NCI-H460 (cell line): ENCODE measurements at places on chromosomes 6 and 20.

DNA sequence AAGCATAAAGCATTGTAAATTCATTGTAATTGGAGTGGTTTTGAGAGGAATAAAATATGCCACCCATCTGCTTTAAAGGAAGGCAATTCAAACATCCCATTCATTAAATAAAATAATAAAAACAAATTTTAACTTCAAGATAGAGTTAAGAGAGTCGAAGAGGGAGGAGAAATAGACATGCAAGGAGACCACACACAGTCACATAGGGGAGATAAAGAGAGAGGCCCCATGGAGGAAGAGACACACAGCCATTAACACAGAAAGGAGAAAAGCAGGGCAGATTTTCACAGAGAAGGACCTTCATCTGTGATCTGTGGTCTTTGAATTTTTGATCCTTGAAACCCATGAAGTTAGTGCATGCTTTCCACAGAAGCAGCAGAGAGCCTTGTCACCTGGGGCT, 214.3 kb upstream of the TCF21 start:
- no peak for DNase-seq

DNA sequence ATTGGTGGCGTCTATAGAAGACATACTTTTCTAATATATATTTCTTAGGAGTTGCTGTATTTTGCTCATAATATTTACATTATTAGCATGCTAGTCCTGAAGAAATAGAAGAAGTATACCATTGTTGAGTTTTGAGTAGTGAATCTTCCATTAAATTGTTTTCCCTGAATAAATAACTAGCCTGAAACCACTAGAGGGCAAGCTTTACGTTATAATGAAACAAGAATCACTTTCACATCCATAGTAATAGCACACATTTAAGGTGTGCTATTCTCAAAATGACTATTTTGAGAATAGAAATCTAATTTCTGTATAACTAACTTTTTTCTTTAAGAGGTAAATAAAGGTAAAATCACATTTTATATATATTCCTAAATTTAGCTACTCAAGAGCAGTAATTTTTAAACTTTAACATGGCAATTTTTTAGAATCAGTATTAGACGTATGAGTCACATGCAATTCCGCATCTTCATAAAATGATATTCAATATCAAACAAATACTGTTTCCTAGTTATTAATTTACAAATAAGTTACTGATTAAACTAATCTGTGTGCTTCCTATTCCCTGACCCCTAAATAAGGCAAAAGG, 213.2 kb upstream of the MANEA start:
- peak; percentile 15 for DNase-seq

GRCh38 chr6:54085047-54085446, 26.2 kb upstream of the MLIP start:
- no peak for DNase-seq

DNA sequence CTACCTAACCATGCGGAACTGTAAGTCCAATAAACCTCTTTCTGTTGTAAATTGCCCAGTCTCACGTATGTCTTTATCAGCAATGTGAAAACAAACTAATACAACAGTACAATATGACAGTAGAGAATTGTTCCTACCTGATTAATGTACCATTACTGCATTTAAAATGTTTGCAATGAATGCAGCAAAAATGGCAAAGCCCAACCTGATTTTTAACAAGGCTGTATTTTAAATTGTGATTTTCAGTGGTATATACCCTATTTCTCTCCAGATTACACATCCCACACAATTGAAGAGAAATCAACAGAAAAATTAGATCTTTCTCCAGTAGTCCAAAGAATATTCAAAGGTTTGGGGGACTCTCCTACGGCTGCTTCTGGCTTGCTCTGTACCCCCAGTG, 3.3 kb upstream of the PCSK2 start:
- no peak for DNase-seq

- DNase-seq: no peak
These were observed 111.0 kb downstream of the MRPL14 start for GRCh38 chr6:44016131-44016870.

DNA sequence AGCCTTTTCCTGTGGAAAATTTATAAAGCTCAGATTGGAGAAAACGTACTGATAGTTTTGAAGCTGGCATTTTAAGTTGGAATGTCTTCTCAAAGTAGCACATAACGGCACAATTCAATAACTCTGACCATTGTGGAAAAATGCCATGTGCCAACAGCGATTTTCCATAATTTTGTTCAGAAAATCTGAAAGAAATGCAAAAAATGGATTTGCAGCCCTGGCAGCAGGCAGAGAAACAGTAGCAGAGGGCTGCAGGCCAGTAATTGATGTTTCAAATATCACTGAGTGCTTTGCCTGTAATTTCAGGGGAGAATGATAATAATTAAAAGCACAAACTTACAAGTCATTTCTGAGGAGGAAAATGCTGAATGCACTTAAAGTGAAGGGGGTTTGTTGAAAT, 507.4 kb downstream of the MAFB start:
- DNase-seq: no peak

DNA sequence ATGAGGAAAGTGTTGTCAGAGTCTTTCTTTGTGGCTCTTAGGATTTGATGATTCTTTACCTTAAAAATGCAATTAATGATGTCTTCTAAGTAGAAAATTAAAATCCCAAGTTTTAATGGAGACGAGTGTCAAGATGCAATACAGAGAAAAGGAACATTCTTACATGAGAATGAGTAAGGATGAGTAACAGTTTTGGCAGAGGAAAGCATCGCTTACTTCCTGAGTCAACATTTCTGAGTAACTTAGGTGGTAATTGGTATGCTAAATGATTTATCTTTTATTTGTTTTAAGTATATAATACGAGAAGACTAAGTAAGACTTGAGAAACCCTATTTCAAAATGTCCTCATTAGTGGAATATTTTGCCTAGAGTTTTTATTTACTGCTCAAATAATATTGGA, 101.3 kb downstream of the RTN4IP1 start:
- peak; percentile 74 for DNase-seq

DNA sequence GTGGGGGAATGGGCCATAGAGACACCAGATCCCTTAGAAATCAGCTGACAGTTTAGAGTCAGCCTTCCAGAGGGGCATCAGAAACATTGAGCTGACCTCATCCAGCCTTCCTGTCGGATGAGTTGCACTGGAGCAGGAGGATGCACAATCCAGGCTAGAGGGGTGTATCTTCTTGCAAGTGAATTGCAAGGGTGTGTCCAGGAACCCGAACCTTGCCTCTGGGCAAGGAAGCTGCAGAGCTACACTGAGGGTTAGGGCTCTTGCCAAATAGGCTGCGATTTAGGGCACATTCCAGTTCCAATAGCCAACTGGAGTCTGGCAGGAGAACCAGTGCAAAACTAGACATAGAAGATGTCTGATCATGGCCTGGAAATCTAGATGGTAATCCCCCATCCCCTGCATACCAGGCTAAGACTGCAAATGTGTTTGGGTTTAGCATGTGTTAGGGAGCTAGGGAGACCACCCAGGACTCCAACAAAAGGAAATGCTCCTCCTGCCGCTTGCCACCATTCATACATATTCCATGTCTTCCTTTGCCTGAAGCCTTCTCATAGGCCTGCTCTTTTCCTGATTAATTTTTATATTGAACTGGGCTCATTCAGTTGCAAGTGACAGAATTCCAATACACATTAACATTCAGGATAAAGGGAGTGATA, 6.3 kb upstream of the UTRN start:
- no peak for DNase-seq

DNA sequence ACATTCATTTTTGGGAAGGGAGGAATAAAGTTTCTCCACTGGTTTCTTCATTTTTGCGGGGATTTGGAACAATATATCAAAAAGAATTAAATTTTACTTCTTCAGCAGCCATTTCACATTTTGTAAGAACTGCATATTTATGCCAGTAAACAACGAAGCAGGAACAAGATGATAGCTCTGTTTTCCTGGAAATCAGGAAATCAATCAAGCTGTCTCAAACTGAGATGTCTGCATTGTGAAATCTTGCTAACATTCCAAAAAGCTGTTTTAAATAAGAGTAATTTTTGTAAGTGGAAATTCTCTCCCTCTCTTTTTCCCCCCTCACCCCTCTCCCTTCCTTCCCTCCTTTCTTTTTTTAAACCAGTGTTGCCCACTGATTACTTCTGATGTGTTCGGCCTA, 20.0 kb downstream of the MAPK13 start:
- no peak for DNase-seq

DNA sequence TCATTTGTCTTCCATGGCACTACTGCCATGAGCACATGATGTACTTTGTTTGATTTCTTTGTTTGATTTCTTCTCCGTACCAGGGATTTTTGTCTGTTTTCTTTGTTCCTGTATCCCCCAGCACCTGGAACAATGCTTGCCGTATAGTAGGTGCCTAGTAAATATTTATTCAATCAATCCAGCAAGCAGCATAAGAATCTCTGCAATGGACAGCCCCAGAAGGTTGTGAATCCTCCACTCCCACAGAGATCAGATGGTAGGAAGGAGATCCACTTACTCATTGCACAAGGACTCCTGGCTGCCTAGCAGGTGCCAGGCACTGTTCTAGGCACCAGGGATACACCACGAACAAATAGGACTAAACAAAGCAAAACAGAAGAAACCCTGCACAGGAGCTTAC, 6.7 kb upstream of the SYNJ2 start:
- DNase-seq: no peak

GRCh38 chr6:44012078-44012493, 115.2 kb downstream of the MRPL14 start:
- no peak for DNase-seq

- DNase-seq: no peak
These were observed 201.4 kb downstream of the ARHGAP18 start for GRCh38 chr6:129508477-129509145.

DNA sequence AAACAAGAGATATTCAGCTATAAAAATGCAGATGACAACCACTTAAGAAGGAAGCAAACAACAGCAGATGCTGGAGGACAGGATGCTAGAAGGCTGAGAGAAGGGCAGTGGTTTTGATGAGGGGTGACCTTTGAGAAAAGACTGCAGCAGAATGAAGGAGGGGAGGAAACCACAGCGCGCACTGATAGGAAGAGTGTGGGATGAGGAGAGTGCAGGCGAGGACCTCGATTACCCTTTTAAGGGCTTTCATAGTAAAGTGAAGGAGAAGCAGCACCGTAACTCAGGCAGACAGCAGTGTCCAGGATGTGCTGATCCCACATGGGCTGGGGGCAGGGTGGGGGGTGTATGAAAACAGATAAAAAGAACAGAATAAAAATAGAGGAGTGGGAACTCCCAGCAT, 19.2 kb downstream of the ZBTB2 start:
- no peak for DNase-seq

- no peak for DNase-seq
These were observed 263.6 kb downstream of the CD83 start for GRCh38 chr6:14380901-14381828.
